ENCODE measurements at places on chromosomes 1 and 21.

- DNase-seq, result no peak
Measured at GRCh38 chr1:192968323-192968722, 90.8 kb downstream of the UCHL5 start.

DNA sequence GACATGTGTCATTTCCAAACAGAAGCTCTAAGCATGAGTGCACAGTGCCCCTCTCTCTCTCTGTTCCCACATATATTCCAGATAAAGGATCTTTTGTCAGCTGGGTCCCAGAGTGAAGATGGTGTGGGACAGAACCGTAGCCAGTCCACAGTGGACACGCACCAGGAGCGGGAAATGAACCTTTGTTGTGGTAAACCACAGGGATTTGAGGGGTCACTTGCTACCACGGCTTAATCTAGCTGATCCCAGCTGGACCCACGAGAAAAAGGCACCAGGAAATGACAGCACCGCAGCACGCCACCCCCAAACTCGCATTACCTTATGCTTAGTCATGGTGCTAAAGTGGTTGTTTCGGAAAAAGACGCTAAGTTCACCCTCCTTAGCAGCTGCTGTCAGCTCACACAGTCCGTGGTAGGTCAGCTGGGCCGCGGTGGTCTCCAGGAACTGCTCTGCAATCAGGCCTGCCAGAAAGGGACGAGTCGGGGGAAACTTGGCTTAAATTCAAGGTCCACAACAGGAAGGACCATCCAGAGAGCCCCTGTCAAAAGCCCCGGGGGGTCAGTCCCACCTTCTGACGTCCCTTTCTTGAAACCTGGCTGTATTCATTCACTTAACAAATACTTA is 7.5 kb downstream of the MINDY1 start:
- DNase-seq, result no peak

DNA sequence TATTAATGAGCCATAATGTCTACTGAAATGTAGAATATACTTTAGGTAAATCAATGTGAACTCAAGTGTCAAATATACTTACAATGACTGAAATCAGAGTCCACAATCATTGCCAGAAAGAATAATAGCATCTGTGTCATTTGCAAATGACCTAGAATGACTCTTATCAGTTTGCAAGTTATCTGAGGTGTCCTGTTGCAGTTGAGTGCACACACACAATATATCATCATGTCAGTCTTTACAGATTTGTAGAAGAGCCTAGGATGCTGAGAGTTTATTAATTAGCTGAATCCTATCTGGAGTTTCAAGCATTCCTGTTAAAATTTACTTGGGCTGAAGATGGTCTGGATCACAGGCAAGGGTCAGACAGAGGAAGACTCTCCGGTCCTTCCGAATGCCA is 324.0 kb upstream of the GREM2 start:
- DNase-seq, result no peak

GRCh38 chr1:51517361-51518032 is 1.6 kb downstream of the EPS15 start:
- peak; percentile 52 for DNase-seq

DNA sequence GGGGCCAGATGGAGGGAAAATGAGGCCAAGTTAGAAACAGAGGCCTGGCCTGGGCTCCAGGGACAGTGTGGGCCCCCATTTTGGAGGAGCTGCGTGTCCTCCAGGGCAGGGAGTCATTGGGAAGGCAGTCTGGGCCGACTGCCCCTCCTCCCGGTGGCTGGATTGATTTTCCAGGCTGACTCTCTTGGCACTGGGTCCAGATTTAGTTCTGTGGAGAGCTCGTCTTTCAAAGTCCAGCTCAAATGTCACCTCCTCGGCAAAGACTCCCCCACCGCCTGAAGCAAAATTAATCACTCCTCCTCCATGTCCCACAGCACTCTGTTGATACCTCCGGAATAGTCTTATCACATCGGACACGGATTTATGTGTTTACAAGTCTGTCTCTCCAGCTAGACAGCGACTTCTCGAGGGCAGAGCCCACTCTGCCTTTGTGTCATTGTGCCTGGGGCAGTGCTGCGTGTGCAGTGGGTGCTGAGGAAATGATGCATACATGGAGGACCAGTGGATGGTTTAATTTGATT is 175.1 kb downstream of the CAMTA1 start:
- DNase-seq, result no peak

DNA sequence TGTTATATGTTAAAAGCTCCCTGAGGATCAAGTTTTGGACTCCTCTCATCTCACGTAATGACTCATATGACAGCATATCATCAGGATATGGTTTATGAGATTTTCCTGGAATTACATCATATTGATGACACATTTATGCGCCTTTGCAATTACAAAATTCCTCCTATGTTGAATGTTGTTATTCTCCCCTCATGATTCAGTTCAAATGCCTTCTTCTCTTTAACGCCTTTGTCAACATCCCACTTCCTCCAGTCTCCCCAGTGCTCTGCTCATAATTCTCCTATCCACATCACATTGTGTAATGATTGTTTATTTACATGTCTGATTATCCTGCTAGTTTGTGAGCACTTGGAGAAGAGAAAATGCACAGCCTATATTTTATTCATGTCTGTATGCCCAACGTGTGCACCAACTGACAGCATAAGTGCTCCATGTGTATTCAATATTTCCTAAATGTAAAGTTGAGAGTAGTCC is 80.9 kb upstream of the BACH1 start:
- DNase-seq, result peak; percentile 61

DNA sequence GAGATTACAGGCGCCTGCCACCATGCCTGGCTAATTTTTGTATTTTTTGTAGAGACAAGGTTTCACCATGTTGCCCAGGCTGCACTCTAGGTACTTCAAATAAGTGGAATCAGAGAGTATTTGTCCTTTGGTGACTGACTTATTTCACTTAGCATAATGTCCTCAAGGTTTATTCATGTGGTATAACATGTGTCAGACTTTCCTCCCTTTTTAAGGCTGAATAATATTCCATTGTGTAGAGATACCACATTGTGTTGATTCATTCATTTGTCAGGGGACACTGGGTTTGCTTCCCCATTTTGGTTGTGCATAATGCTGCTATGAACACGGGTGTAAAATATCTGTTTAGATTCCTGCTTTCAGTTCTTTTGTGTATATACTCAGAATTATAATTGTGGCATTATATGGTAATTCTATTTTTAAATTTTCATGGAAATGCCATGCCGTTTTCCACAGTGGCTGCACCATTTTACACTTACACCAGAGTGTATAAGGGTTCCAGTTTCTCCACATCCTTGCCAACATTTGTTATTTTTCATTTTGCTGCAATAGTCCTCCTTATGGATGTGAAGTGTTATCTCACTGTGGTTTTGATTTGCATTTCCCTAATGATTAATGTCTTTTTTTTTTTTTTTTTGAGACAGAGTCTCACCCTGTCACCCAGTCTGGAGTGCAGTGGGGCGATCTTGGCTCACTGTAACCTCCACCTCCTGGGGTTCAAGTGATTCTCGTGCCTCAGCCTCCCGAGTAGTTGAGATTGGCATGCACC is 35.1 kb downstream of the IL6R start:
- DNase-seq, result no peak

GRCh38 chr1:183568176-183569021 is 21.9 kb downstream of the NCF2 start:
- DNase-seq, result no peak
